Left cardiac atrium (tissue), 4 donors: ENCODE measurements at places on chromosomes 2 and 18. TPM values are rescaled to one million over a fixed set of nuclear protein-coding genes. Genes with fewer than 3 reads are reported as not detected.

DNA sequence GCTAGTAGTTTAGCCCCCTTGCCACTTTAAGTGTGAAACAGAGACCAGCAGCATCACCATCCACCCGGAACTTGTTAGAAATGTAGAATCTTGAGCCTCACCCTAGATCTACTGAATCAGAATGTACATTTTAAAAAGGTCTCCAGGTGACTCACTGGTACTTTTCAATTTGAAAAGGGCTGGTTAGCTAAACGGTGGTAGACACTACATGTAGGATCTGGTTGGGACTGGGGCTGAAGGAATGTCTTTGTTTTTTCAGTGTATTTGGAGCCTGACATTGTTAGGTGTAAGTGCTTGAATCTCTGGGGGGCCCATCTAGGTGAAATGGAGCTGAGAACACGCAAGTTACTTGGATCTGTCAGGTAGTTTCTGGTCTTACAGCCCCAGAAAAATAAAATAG, 44.0 kb upstream of the XPO1 start:
- no peak for DNase-seq

CPO gene
- 0.50 TPM for total RNA-seq

LIMS2 gene
- total RNA-seq: 204 TPM

CD28 gene
- total RNA-seq: 2.9 TPM

RESP18 gene
- total RNA-seq: not detected

NXPH2 gene
- not detected for total RNA-seq

DNA sequence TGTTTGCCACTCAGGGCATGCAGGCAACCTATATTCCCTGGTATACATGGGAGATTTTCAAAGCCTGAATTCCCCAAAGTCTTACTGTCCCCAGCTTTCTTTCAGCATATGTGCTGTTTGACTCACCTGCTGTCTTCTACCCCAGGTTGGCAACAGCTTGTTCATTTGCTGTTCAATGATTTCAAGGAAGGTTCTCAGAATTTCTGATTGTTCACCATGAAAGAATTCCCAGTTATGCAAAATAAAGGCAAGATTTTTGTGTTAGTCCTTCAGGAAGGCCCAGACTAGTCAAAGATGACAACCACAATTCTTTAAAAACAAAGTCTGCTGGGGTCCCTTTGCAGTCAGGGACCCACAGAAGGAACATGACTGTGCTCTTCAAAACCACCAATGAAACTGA, 1057.8 kb upstream of the CDH2 start:
- DNase-seq: no peak

DNA sequence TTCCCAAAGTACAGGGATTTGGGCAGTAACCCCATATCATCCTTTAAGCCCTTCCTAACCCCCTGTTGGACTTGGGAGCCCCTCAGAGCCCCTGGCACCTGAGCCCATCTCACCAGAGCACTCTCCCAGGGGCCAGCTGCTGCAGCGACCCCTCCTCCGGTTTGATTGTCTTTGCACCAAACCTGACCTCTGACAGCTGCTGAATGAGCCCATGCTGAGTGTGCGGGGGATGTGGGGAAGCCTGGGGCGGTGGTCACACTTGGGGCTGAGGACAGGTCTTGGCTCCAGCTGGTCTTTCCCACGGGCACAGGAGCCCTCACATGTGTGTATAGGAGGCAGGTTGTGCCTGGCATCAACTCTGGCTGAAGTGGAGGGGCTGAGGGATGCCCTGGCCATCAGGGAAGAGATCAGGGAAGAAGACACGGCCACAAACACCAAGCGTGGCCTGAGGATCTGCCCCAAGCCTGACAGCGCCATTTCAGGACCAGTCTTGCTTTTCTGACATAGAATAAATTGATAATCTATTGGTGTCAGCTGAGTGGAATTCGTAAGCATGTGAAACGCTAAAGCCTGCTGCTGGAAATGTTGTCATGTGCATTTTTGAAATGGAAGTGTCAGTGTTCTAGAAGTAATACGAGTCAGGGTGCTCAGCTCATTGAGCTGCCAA, 102.4 kb downstream of the ACKR3 start:
- DNase-seq: no peak

NGEF gene
- 1.6 TPM for total RNA-seq

DNA sequence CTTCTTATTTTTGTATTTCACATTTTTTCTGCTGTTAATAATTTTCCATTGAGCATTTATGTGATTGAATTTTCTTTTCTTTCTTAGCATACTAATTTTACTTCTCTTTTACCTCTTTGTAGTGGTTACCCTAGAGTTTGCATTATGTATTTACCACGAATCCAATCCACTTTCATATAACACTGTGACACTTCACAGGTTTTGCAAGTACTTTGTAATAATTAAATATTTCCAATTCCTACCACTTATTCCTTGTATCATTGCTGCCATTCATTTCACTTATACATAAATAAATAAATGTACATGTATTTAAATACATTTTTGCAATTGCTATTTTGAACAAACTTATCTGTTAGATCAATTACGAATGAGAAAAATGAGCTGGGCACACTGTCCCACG, 110.8 kb downstream of the TGIF1 start:
- no peak for DNase-seq

DNA sequence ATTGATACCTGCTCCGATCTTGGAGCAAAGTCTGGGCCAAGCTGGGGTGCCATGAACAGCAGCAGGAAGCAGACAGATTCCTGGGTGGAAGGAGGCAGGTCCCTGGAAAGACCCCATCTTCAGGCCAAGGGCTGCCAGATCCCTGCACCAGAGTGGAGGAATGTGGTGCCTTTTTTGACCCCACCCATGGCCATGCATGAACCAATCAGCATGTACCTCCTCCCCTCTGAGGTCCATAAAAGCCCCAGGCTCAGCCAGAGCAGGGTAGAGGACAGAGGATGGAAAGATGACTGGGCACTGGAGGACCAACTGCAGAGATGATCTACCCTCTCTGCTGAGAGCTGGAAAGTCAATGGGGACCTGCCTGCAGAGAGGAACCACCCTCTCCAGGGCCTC, 34.4 kb upstream of the ID2 start:
- no peak for DNase-seq

NABP1 gene
- total RNA-seq: 16.2 TPM

DNA sequence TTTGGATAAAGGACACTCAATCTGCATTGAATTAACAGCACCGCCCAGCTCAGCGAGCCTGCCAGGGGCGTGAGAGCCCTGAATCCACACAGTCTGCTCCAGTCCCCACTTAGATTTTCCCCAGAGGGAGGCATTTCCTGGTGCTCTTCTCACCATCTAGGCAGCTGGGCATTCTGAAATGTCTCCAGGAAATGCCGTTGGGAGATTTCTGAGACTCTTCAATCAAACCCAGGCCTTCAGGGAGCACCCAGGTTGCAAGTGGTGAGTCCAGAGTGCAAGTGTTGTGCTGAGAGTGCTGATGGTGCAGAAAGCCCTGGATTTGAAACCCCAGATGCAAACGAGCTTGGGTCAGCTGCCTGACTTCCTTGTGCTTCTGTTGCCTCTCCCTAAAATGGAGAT, 23.4 kb upstream of the TMEM37 start:
- no peak for DNase-seq

KIAA2012 gene
- total RNA-seq: not detected

DNA sequence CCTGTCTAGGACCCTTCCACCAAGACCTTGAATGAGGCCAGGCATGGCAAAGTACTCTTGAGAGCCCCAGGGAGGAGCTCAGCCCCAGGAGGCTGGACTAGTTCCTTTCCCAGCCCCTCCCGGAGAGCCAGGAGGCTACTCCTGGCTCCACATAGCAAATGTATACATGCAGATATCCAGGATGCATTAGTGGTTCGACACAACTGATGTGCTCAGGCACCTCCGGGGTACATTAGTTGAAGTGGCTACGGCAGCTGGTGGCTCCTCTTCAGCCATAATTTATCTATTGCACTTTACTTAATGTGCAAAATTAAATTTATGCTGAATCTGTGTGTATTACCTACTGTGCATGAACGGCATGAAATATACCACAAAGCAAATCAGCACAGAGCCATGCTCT, 182.8 kb upstream of the MEIS1 start:
- no peak for DNase-seq

DNA sequence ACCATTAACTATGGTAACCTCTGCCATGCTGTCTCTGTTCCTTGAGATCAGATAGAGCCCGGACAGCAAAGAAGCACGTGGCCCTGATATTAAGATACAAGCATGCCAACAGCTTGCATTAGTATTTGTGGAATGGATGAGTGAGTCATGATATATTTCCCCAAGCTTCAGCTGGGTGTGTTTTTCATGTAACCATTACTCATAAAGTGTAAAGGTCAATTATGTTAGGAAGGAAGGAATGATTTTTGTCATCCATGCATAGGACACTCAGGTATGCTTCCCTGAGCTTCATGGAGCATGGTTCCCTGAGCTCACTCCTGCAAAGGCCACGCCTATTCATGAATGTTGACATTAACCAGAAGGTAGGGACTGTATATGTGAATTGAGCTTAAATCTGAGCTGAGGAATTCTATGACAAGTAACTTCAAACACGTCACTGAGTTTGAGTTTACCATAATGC, 74.6 kb downstream of the ARL4C start:
- DNase-seq: no peak

FBXO15 gene
- total RNA-seq: not detected

RAB17 gene
- 2.3 TPM for total RNA-seq

LIMS4 gene
- 2.7 TPM for total RNA-seq

DNA sequence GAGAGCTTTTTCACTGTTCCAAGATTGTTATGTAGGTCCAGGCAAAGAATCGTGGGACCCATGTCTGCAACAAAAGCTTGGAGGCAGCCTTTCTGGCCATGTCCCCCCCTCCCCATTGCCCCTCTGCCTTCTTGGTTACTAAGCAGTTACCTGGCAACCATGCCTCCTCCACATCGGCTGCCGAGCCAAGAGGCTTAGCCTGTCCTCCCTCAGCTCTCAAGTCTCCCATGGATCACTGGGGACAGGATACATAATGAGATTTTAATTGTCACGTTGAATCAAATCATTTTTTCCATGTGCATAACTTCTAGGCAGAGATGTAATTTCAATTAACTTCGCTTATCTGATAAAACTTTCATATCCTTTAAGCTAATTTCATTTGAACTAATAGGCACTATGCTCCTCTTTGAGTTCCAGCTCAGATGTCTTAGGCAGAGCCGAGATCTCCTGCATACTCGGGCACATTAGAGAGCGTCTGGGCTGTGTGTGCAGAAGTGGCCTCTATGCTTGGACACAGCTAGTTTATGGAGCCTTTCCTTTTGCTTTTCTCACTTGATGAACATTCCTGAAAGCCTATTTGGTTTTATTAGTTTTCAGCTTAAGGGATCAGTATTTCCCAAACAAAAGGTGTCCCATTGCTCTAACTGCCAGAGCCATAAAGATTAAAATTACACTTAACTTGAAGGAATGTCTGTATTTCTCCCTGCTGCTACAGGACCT, 80.7 kb downstream of the LYPD1 start:
- DNase-seq: no peak

DNA sequence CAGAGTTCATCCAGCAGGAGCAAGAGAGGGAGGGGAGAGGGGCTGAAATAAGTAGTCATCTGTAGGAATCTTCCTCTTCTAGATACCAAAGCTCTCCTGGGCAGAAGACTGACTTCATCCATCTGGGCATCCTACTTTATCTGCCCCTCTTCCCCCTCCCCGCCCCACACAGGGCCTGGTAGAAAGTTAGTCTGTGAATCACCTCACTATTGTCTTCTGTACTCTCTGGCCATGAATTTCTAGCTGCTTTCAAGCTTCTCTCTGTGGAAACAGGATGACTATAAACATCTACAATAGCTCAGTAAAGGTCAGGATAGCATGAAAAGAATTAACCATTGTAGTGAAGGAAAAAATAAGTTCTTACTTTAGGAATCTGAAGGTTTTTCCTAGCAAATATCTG, 47.7 kb upstream of the RNU4ATAC start:
- DNase-seq: no peak

GRCh38 chr18:33507019-33507418, 66.5 kb upstream of the CCDC178 start:
- DNase-seq: no peak

GRCh38 chr2:31413862-31414550, 536 bp downstream of the XDH start:
- DNase-seq: no peak

IL18RAP gene
- total RNA-seq: 1.1 TPM

PLA2R1 gene
- total RNA-seq: 4.2 TPM

LRRFIP1 gene
- 69.3 TPM for total RNA-seq

GRCh38 chr2:227186751-227187150, 22.3 kb downstream of the COL4A3 start:
- DNase-seq: no peak

- no peak for DNase-seq
Measured at GRCh38 chr2:234627308-234627707, 130.4 kb upstream of the ARL4C start.

GRCh38 chr2:171173087-171173486, 12.4 kb upstream of the TLK1 start:
- no peak for DNase-seq

- no peak for DNase-seq
Measured at GRCh38 chr2:135792401-135793150, 44.4 kb downstream of the LCT start.

- no peak for DNase-seq
Measured at GRCh38 chr2:205346649-205347048, 335.7 kb upstream of the NRP2 start.

DNA sequence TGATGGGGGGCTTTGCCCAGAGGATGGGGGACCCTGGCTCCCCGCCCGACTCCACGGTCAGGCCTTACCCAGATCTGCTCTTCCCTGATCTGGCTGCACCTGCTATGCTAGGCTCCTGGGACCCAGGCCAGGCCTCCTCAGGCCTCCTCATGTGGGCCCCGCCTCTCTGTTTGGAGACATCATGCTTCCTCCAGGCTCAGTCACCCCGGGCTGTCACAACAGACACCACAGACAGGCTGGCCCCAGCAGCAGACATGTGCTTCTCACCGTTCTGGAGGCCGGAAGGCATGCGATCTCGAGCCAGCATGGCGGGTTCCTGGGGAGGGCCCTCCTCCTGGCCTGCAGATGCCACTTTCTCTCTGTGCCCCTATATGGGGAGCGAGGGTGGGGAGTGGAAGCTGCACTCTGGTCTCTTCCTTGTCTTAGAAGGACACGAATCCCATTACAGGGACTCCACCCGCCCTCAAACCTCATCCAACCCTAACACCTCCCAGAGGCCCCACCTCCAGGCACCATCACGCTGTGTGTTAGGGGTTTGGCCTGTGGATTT, 10.8 kb upstream of the NEU4 start:
- peak; percentile 14 for DNase-seq

DNA sequence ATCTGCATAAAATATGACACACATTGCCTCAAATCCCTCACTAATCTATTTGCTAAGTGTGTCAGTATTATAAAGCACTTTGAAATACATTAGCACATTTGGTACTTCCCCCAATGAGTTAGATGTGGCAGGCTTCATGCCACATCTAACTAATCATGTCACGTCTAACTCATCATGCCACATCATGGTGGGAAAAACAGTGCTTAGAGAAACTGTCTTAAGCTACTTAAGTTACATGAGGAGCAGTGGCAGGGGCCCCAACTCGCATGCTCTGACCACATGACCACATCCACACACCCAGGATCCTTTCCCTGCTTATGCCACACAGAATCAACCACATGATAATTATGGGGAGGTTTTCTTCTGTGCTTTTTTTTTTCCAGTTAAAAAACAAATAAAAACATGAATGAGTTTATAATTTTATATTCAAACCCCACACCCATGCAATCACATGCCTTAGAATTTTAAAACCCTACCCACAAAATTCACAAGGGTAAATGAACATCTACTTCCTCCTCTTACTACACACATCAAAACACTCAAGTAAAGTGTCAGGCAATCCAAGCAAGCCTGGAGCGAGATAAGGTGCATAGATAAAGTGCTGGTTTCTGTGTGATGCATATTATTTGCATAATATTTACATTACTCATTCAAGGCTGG, 1.6 kb downstream of the ABCA12 start:
- no peak for DNase-seq

CXCR2 gene
- 3.0 TPM for total RNA-seq

- DNase-seq: no peak
Measured at GRCh38 chr2:159186462-159186861, 100.0 kb downstream of the WDSUB1 start.
